DMS153 (cell line): ENCODE measurements at places on chromosomes 12 and 14.

DNA sequence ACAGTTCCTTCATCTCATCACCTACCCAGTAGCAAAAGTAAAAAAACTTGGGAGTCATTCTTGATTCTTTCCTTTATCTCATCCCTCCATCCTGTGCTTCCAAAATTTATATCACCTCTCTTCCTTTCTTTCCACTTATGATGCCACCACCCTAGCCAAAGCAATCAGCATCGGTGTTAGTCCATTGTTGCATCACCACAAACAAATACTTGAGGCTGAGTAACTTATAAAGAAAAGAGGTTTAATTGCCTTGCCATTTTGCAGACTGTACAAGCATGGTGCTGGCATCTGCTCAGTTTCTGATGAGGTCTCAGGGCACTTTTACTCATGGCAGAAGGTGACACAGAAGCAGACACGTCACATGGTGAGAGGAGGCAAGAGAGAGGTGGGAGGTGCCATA is 19.8 kb upstream of the CATSPERB start:
- DNase-seq, result no peak

DNA sequence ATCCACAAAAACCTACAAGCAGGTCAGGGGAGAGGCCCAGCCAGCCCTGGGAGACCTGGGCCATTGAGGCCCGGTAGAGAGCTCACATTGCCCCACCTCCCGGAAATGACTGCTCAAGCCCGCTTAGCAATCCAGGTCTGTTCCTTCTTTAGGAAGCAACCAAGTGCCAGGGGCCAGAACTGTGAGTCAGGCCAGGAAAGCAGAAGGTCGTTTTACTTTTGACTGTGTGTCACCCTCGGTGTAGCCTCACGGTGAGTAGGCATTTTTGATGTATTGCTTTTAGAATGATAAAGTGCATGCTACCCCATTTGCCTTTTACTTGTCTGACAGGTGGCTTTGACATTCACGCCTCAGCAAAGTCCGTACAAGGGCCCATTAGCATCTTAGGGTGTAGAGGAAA is 25.4 kb upstream of the PWP1 start:
- no peak for DNase-seq

DNA sequence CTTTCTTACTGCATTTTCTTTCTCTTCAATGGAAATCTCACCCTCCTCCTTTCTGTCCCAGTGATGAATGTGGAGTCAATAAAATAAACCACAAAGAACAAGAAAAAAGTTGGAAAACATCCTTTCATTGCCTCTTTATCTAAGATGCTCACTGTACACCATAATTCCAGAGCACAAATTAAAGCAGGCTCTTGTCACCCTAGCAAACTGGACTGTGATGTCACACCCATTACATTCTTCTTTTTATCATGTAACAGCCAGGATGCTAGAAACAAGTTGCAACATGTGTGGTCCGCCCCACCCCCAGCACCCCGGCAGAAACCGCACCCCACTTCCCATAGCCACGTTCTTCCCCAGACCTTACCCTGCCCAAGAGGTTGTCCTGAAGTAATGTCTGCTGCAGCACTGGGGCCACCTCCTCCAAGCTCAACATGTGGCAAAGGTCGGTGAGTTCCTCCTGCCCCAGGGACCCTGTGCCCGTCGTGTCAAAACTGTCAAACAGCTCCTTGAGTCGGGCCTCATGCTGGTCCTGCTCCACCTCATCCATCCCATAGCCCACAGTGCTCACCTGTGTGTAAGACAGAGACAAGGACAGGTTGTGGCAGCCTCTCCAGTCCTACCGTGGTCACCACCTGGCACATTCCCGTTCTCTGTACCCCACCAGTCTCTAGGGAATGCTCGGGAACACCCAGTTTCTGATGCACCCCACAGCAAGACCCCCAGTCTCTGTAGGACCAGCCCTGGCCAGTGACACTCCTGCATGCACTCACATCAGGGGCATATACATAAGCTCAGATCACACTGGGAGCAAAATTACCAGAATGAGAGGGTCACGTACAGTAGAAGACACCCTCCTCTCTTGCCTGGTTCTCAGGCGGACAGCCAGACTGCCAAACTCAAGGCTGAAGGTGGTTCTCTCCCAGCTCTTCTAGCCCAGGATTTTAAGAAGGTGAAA is 9.2 kb downstream of the NIN start:
- DNase-seq, result no peak

DNA sequence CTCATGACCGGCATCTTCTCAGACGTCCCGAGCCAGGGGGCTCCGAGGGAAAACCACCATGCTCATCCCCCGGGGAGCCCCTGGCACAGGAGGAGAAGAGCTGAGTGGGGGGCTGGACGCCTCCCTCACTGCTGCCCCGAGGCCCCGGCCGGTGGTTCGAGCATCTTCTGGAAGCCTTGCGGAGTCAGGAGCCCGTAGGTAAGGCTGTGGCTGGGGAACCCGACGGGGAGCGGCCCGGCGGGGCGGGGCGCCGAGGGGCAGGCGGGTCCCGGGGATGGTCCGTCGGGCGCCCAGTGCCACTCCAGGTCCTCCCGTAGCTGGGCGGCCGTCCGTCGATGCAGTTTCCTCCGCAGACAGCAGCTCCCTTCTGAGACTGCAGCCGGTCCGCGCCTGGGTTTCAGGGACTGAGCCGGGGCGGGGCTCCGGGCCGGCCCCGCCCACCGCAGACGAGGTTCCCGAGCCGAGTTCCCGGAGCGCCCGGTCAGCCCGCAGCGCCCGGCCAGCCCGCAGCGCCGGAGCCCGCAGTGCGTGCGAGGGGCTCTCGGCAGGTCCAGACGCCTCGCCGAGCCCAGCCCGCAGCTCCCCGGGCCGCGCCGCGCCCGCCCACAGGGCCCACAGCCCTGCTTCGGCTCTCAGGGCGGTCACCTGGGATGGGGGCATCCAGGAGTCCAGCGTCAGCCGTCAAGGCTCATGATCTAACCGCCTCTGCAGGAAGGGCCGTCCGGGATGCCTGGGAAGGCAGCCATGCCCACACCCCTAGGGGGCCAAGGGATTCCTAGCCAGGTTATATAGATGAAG is at the start of gene PGF:
PGF (minus strand) TSS at position 369 of the 798 bp plus-strand sequence; CDS start at position 14, 355 bp downstream.
- peak; percentile 10 for DNase-seq

- no peak for DNase-seq
These were observed 101.9 kb upstream of the OVCH1 start for GRCh38 chr12:29599381-29599780.

GRCh38 chr12:107894589-107894988 is 120.1 kb downstream of the ASCL4 start:
- no peak for DNase-seq

DNA sequence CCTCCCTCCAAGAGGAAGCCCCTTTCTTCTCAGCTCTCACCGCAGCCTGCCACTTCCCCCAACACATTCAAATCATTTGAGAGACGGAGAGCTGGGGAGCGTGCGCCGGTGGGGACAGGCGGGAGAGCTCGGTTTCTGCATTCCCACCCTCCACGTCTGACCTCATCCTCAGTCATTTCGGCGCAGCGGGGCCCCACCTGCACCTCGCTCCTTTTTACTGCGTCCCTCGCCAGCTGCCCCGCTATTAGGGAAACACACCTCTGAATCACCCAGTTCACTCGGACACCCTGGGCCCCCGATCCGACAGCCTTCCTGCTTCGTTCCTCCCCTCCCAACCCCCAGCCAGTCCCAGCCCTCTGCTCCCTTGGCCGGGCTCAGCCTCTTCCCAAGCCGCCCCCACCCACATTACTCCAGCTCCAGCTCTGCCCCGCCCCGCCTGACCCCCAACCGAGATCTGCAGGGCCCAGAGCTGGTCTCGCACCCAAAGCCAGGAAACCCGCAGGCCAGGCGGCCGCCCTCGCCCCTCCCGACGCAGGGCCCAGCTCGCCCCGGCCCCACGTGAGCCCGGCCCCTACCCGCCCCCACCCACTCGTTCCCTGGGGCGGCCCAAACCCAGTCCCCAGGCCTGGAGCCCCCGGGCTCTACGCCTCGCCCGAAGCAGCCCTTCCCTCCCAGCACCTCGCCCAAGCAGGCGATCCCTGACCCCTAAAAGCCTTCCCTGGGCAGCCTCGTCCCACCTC is 783 bp downstream of the CORO1C start:
- peak; percentile 18 for DNase-seq

DNA sequence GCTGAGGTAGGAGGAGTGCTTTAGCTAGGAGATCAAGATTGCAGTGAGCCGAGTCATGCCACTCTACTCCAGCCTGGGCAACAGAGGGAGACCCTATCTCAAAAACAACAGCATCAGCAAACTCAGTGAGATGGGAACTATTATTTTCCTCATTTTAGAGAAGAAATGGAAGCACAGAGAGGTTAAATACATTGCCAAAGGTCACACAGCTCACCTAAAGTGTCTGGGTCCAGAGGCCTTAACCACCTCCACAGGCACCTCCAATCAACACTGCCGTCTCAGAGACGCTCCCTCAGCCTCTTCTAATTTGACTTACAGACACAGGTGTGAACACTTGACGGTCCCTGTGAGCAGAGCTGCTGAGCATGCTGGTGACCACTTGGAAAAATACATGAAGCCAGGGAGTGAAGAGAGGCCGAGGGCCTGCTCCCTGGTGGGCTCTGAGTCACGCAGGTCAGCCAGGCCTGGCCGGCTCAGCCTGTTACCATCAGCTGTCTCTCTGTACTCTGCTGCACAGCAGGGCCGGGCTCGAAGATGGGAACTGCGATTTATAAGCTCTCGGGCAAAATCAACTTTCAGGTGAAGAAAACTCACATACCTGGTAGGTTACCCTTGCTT is 77.5 kb upstream of the RASSF3 start:
- DNase-seq, result no peak

DNA sequence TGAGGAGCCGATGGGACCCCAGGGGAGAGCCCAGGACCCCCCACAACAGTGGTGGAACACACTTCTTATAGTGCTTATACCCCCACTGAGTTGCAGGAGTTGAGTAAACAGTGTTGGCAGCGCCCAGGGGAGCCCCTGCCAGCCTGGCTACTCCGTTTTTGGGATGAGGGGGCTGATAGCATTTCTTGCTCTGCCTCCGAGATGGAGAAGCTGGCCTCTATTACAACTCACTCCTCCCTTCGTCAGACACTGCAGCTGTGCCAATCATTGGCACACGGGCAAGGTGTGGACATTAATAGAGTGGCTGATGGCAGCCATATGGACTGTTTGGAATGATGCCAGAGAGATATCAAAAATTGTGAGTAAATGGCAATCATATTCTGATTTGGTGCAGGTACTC is 94.9 kb upstream of the TMPO start:
- DNase-seq, result no peak

DNA sequence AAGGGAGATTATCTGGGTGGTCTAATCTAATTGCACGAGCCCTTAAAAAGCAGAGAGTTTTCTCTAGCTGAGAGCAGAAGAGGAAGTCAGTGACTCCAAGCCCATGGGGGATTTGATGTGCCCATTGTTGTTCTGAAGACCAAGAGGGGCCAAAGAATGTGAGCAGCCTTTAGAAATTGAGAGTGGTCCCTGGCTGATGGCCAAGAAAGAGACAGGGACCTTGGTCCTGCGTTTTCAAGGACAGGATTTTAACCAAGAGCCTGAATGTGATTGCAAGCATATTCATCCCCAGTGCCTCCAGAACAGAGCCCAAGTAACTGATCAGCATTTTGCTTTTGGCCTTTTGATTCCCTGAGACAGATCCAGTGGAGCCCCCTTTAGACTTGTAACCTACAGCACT is 1353.9 kb downstream of the AACS start:
- no peak for DNase-seq

DNA sequence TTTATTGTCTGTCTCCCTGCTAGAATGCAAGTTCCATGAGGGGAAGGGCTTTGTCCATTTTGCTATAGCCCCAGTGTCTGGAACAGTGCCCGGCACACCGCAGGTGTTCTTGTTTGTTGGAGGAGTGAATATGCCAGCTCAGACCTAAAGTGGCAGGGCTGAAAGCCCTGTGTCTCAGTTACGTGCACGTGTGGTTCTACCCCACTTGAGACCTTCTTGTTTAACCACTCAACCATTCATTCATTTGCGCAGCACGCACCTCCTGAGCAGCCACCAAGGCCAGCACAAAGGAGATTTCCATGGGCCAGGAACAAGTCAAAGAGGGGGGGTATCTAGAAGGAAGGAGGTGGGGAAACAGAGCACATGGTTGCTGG is 338.0 kb upstream of the FKBP4 start:
- DNase-seq, result no peak

- no peak for DNase-seq
These were observed 115.9 kb downstream of the MED13L start for GRCh38 chr12:116161588-116161987.

- DNase-seq, result no peak
These were observed 50.5 kb downstream of the METTL25 start for GRCh38 chr12:82408844-82409243.

DNA sequence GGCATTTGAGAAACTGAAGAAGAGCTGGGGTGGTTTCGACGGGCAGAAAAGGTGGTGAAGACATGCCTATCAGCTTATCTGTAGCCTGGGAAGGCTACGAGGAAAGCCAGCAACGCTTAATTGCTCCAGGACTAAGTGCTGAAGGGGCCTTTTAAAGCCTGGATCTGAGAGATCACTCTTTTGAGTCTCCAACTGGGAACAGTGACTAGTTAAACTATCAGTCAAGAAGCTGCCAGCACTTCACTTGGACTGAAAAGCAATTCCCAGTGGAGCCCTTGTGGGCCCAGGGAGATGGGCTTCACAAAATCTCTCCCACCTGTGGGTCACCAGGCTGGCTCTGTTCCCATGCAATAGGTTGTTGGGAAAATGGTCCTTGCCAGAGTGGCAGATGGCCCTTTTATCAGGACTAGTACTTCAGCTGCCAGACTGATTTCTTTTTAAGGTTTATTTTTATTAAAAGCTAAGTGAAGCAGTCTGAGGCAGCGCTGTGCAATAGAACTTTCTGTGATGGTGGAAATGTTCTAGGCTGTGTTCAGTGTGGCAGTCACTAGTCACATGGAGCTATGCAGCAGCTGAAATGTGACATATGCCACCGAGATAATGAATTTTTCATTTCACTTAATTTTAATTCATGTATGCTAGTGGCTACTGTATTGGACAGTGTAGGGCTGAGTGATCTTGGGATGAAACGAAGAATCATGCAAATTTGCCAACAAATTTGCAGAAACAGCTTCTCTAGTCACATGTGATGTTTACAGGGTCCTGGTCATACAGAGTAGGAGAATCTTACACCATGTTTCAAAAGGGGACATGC is 276.8 kb downstream of the PCNX1 start:
- DNase-seq, result no peak

- no peak for DNase-seq
These were observed 44.6 kb upstream of the EVL start for GRCh38 chr14:100020629-100021028.

DNA sequence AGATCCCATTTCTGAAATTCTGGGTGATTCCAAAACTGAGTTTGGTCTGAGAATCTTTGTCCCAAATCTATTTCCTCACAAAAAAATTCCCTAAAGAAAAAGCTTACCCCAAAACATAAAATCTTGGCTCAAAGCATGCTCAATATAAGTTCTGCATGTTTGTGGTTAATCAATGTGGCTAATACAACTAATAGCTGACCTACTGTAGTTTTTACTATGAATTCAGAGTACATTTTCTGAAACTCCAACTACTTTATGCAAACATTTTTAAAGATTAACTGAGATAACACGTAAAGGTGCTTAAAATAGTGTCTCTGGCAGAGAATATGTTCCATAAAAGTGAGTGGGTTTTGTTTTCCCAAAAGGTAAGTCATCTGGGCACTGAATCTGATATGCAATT is 133.1 kb downstream of the MED13L start:
- no peak for DNase-seq

- DNase-seq, result no peak
These were observed 8.4 kb downstream of the PITPNM2 start for GRCh38 chr12:123142518-123142840.
